ENCODE measurements at places on chromosomes 4 and X.

DNA sequence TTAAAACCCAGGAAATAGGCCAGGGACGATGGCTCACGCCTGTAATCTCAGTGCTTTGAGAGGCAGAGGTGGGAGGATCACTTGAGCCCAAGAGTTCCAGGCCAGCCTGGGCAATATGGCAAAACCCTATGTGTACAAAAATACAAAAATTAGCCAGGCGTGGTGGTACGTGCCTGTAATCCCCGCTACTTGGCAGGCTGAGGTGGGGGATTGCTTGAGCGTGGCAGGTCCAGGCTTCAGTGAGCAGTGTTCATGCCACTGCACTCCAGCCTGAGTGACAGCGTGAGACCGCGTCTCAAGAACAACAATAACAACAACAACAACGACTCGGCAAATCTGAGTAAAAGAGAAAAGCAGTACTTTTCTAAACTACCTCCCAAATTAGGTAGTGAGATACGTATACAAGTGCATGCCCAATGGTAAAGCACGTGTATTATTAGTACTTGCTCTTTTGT lies 13.0 kb upstream of the NDUFC1 start:
- no peak for DNase-seq

DNA sequence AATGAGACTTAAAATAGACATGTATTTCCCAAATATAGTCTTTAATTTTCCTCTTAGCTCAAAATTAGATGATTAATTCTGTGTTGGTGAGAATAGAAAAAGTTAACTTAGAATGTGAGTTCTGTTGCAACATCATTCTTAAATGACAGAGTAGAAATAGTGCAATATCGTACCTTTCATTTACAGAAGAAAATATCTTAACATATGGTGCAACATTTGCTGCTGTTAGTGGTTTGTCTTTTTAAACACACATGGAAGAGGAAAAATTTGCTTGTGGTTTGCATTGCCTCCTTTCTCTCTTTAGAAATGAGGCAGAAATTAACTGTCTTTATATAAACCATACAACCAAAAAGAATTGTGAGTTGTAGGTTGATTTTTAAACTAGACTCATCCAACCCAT lies 39.3 kb upstream of the FHDC1 start:
- DNase-seq, result no peak

GRCh38 chrX:40445691-40446090 lies 135.1 kb upstream of the ATP6AP2 start:
- DNase-seq, result no peak

GRCh38 chr4:110615353-110616237 lies 7.3 kb downstream of the PITX2 start:
- DNase-seq, result no peak

- no peak for DNase-seq
Measured at GRCh38 chrX:103878466-103879122, 46.5 kb upstream of the RAB9B start.

- no peak for DNase-seq
Measured at GRCh38 chrX:153627675-153628111, 19.3 kb upstream of the DUSP9 start.

- no peak for DNase-seq
Measured at GRCh38 chr4:95394752-95395306, 153.9 kb downstream of the UNC5C start.

DNA sequence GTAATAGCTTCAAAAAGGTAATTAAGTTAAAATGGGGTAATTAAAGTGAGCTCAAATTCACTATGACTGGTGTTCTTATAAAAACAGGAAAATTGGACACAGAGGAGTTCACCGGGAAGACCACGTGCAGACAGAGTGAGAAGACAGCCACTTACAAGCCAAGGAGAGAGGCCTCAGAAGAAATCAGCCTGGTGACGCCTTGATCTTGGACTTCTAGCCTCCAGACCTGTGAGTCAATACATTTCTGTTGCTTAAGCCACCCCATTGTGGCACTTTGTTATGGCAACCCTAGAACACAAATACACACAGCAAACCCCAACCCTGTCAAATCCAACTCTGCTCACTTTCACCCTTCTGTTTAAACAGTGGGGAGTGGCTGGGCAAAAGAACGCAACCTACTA lies 4.1 kb upstream of the CD38 start:
- no peak for DNase-seq

DNA sequence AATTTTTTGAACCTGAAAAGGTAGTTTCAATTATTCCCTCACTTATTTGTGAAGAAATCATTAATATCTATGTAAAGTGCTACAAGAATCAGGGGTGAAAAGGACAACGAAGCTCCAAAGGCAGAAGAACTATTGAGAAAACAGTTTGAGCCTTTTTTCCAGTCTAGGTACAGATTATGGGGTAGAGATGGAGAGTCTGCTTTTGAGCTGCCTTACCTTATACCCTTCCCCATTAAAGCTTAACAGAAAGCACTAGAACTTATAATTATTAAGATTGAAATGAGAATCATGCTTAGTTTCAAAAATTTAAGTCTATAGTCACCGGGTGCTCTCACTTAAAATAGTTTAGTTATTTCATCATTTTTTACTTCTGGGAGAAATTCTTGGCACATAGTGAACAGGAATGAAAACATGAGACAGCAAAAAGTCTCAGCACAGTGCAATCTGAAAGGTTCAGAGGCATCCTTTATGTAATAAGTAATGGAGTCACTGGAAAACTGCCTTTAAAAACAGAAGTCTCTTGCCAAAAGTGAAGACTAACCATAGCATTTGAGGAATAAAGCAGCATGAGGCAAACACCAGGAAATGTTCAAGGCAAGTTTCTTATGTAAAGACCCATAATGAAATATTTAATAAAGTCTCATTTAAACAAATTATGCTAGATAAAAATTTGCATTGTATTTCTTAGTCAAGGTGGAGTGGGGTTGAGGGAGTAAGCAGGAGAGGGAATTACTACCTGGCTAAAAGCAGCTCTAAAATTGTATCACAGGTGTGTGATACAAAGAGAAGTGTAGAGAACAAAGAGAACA lies 5.1 kb upstream of the DCLK2 start:
- no peak for DNase-seq

GRCh38 chr4:105025263-105026017 lies 121.2 kb upstream of the TET2 start:
- no peak for DNase-seq

DNA sequence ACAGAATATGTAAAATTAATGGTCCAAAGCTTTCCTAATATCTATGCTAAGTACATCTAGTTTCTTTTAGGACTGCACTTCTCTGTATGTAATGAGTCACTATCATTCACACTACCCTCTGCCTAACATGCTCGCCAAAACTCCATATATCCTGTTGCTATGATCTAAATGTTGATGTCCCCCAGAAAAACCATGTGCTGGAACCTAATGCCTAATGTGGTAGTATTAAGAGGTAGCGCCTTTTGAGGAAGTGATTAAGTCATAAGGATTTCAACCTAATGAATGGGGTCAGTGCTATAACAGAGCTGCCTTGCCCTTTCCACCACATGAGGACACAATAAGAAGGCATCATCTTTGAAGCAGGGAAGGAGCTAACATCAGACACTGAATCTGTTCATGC lies 34.9 kb upstream of the NFKB1 start:
- no peak for DNase-seq

DNA sequence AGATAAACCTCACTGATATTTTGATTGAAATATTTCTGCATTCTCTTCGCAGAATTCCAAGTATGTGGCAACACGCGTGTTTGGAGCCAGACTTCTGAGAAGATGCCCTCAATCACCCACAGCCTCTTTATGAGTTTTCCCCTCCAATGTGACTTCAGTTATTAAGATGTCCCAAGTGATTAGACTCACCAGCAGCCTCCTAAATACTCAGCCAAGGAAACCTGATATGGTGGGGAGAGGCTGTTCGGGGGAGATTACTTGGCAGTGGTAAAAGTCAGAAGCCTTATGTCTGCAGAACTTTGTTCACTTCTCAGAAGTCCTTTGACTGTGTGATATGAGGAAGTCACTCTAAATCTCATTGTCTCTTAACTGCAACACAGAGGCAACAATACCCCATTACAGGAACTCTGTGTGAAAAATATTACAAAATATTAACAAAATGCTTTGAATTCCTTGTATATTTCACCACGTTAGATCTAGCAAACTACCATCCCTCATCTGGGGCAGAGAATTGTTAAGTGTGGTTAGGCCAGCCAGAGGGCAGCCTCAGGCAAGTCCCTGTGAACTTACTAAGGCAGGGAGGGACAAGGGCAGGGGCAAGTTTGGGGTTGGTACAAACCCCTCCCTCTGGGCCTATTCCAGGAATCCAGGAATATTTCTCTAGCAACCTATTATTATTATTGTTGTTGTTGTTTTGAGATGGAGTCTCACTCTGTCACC lies 151.4 kb upstream of the USP9X start:
- DNase-seq, result no peak

GRCh38 chr4:25098964-25099891 lies 61.0 kb downstream of the SEPSECS start:
- DNase-seq, result no peak

GRCh38 chr4:82562564-82562854 lies 721 bp upstream of the TMEM150C start:
- no peak for DNase-seq

DNA sequence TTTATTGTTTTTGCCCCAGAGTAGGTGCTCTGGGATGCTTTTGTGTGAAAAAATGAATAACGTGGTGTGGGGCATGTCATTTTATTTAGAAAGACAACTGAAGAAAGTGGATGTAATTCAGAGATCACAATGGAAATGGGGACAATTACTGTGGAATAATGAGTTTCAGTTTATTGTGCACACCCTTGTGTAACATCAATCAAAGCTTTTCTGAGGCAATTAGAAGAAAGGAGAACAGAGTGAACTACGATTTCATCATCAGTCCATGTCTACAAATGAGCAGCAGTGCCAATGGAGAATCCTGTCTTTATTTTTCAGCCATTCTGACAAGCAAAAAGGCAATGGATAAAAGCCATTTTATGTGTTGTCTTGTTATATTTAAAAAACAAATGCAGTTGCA lies 339.2 kb downstream of the TMA16 start:
- no peak for DNase-seq

- no peak for DNase-seq
Measured at GRCh38 chr4:185117300-185117934, 25.6 kb upstream of the SLC25A4 start.

DNA sequence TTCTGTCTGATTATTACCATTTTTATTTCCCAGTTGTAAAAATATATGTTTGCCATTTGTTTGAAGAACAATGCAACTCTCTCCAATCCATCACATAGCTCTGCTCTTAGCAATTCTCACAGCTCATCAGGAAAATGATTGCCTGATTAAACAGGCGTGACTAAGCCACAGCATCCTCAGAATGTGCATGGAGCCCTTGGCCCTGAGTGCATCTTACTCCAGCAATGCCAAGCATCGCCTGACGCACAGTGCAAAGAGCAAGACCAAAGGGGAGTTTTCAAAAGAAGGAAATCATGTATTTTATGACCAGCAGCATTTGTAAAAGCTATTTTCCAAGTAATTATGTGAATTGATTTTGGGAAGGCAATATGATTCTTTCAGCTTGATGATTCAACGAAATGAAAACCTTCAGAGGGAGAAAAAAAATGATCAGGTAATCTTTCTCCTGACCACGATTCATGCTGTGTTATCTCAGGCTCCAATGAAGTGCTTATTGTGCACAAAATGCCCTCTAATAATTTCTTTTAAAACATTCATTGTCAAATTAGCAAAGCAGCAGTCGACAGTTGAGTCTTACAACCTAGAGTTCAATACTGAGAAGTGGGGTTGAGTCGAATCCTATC lies 138.0 kb upstream of the FAM9B start:
- DNase-seq, result no peak

DNA sequence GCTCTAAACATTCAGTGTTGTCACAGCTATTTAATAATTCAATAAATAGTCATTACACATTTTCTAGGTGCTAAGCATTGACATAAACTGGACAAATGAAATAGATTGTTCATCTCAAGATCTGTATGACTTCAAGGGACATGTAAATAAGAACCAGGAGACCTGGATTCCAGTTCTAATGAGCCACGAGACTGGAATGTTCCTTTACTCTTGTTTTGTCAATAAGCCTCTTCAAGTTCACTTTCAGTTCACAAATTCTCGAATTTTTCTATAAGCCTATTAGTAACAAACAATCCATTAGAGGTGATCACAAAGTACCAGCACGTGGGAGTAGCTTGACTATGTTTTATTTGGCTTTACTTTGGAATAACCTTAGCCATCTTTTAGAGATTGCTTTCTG lies 514.0 kb upstream of the SMIM31 start:
- DNase-seq, result no peak

GRCh38 chrX:30530606-30531005 lies 47.0 kb downstream of the TASL start:
- DNase-seq, result no peak

DNA sequence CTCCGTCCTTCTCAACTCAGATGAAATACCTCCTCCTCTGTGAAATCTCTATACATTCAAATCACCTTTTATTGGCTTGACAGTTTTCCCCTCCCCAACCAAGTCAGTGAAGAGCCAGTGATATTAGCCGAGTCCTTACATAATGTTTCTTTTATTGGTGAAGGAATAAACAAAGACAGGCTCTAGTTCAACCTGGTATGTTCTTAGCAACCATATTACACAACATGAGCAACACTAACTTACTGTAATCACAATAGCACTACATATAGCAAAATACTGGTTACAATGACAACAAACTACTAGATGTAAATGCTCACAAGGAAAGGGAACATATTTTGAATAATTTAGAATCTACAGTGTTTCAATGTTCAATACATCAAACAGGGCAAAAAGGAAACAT lies 19.9 kb downstream of the DHX15 start:
- no peak for DNase-seq

GRCh38 chr4:108317377-108317776 lies 148.6 kb upstream of the LEF1 start:
- no peak for DNase-seq

DNA sequence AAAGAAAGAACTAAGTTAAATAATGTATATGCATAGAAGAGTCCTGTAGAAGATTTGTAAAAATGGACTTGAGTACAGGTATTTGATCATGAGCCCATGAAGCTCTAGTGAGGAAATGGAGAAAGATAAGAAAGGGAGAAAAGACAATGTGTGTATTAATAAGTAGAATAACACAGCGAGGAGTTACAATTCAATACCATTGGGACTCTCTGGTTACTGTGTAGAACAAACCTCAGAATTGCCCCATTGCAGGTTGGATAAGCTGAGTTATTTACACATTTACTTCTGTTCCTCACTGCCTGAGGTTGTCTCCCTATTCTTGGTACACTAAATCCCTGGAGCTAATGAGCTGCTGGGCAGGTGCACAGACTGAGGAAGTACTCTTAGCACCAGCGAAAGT lies 33.3 kb downstream of the BANK1 start:
- no peak for DNase-seq

- DNase-seq, result no peak
Measured at GRCh38 chr4:109011241-109012026, 248.6 kb upstream of the ETNPPL start.

- DNase-seq, result no peak
Measured at GRCh38 chr4:154506253-154506652, 14.7 kb upstream of the DCHS2 start.

GRCh38 chr4:139630991-139631390 lies 34.6 kb upstream of the MGST2 start:
- DNase-seq, result no peak

DNA sequence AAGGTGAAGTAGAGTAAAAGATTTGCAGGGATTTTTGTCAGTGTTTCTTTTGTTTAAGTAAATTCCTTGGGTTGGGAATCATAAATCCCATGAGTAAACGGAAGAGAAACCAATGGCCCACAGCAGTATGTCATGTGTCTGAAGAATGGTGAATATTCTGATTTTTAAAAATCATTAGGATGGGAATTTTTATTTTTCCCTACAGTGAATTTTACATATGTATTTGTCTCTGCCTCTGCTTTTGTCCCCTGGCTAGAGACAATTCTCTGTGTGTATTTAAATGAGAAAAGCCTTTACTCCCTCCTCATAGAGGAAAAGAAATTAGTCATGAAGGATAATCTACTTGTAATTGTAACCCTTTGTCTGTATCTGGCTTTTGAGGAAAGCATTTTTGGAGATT lies 152.1 kb downstream of the THOC2 start:
- DNase-seq, result no peak
